GM10248 (cell line): ENCODE measurements at places on chromosomes 6 and 20.

DNA sequence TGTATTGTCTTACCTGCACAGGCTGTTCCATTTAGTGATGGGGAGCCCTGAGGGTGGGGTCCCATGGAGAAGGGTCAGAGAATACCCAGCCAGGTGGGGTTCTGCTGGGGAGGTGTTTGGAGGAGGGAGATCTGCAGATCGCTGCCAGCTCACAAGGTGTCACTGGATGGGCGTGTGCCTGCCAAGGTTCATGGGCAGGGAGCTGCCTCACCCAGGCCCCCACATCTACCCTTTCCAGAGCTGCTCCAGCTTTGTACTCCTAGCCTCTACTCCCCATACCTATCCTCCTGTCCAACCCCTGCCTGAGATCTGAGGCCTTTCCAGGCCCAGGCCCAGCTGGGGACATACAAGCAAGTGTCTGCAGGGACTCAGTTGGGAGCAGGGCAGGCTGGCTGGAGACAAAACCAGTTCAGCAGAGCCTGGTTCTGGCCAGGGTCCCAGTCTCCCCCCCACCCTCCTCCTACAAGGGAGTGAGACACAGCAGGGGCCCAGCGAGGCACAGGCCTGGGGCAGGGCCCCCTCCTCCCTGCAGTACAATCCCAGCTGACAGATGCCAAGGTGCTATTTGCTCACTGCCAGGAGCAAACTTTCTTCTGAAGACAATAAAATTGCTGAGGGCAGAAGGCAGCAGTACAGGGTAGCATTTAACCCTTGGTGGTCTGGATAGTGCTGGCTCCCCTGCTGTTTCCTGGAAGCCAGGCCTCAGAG lies 19.7 kb downstream of the SPDEF start:
- no peak for DNase-seq

- no peak for DNase-seq
Measured at GRCh38 chr20:8089668-8090067, 42.4 kb upstream of the PLCB1 start.

- DNase-seq: peak; percentile 86
Measured at GRCh38 chr6:1604158-1605003, 5.3 kb upstream of the FOXC1 start.

DNA sequence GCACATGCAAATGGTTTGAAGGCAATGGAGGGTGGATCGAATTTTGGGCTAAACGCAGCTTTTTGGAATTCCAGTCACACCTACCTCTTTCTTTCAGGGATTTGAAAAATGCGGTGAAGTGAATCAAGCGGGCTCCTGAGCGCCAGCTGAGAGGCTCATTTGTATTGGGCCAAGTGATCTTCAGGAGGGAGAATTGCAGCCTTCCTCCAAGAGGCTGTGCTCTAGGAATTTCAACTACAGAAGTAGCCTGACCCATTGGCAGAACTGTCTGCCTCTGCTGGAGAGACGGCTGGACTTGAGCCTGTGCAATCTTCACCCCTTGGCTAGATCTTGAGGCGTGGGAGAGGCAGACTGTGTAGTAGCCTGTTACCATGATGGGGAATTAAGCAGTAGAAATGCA lies 5.7 kb upstream of the TIAM2 start:
- no peak for DNase-seq

DNA sequence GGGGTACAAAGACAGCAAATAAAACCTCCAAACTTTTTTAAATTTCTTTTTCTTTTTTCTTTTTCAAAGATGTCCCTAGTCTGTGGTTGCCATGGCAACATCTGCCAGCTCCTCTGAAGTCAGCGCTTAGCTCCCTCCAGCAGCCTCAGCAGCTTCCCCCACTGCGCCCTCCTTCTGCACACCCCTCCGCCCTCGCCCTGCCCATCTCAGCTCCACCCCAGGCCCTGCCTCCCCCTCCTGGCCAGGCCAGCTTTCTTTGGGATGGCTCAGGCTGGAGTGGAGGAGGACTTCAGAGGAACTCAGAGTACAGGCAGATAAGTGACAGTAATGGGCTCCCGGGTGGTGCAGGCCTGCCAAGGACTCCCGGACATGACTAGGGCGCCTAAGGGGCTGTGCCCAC lies 104.6 kb downstream of the LRFN2 start:
- DNase-seq: no peak

GRCh38 chr6:68677058-68677457 lies 42.0 kb downstream of the ADGRB3 start:
- no peak for DNase-seq

DNA sequence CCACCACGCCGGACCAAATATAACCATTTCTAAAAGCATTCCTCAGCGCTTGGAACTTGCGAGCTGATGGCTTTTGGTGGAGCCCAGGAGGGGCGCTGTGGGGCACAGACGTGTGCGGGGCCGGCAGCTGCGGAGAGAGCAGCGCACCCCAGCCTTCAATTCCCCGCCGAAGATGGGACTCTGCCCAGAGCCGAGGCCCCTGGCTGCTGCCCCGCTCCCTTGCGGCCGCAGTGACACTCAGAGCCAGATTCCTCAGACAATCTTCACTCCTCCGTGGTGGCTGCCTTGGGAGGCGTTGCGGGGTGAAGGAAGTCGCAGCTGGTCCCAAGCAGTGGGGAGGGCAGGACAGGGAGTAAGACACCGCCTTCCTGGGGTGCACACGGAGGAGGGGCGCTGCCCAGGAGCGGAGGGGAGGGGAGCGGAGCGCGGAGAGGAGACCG lies 87.7 kb downstream of the TMEM242 start:
- DNase-seq: peak; percentile 45

GRCh38 chr6:28751963-28752350 lies 171.8 kb downstream of the TRIM27 start:
- DNase-seq: no peak

GRCh38 chr6:159020011-159020410 lies 20.0 kb upstream of the RSPH3 start:
- DNase-seq: no peak

GRCh38 chr6:87908978-87909811 lies 138.4 kb upstream of the SPACA1 start:
- no peak for DNase-seq

DNA sequence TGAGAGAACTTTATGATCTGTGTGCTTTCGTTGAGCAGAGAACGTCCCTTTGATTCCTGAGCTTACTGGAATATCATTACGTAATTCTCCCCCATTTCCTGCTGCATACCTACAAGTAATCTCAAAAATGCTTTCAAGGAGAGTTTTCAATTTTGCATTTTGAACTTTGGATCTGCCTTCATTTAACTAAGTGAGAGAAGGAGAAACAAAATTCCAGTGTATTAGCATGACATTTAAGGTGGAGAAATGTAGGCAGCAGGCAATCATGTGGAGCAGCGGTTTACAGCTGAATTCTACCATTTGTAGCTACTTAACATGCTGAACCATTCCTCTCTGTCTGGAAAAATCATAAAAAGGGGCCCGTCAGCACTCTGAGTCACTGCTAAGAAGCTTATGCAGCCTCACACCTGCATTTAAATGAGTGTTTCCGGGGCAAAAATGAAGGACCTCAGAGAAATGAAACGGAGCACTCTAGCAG lies 451.5 kb downstream of the PLCB1 start:
- no peak for DNase-seq

GRCh38 chr20:8837396-8837795 lies 231.5 kb upstream of the PLCB4 start:
- no peak for DNase-seq
